Activated CD4-positive, CD25-positive, alpha-beta regulatory T cell (primary cell): ENCODE measurements at places on chromosomes 4 and X.

GRCh38 chr4:56704089-56704871 is 23.2 kb upstream of the HOPX start:
- no peak for DNase-seq

DNA sequence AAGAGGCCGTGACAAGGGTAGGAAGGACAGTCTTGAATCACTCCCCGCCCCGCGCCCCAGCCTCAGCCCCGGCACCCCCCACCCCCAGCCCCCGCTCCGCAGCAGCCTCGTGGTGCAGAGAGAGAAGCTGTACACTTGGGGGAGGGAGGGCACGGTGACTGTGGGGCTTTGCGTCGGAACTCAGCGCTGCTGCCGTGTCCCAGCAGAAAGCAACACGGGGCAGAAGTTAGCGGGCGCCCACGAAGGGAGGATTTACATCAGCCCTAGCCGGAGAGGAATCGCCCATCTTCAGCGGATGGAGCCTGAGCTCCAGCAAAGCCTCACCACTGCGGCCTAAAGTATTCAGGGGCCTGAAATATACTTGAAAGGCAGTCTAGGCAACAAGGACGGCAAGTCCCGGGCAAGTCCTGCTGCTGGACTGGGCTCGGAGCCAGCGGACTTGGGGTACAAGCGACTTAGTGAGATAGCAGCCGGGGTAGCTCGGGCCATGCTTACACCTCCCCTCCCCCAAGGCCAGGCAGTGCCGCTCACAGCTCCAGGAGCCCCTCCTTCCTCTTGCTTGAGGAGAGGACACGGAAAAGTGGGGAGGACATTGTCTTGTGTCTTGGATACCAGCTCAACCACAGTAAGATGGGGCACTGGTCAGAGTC is 18.5 kb upstream of the OPN1LW start:
- no peak for DNase-seq

DNA sequence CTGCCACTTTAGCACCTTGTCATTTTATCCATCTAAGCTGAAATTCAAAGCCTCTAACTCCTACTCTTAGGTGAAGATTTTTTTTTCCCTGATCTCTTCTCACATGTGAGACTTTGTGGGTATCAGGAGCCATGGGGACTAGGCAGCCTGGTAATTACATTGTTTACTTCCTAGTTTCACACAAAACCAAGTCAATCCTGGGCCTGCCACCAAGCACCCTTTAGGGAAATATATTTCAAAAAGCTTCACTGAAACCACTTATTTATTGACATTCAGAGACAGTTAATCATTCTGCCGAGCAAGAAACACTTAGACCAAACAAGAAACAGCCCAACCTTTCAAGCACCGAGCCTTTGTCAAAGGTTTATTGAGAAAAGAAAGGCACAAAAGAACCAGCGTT is 200.0 kb downstream of the RELL1 start:
- no peak for DNase-seq

DNA sequence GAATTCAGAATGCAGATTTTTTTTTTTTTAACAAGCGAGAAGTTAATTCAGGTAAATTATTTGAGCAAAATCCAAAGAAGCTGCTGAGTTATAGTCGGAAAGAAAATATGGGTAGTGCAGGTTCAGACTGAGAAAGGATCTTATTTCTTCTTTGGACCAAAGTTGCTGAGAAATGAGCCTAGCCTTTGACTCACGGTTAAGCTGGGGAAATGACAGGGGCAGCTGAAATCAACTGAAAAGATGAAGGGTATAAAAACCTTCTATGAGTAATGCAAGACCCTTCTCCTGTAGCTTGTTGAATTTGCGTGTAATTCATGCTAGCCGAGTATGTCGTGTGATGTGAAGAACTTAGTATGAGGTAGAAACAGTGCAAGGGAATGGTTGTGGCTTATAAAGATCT is 63.0 kb downstream of the KIAA0232 start:
- no peak for DNase-seq

DNA sequence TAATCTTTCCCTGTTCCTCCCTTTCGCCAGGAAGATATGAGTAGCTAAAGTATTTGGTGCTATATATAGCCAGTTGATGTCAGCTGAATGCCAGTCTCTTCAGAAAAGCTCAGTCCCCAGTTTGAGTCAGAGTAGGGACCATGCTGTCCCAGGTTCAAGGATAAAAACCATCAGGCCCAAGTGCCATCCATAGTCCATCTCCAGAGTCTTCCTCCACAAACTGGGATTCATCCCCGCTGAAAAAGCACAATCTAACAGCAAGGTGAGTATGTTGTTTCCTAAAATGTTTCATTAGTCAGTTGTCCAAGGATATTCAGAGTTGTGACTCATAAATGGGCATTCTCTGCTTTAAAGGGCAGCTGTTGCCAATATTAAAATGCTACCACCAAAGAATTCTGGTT is at the start of gene MYOZ2:
MYOZ2 (plus strand) TSS at position 112 of the 401 bp plus-strand sequence. CDS start 694 bp downstream, outside the sequence.
- no peak for DNase-seq
